Lower leg skin (tissue), 4 donors: ENCODE measurements at places on chromosomes 13 and 19. TPM values are rescaled to one million over a fixed set of nuclear protein-coding genes. Genes with fewer than 3 reads are reported as not detected.

GRCh38 chr13:98141091-98141490 is 1.8 kb upstream of the FARP1 start:
- no peak for DNase-seq

- DNase-seq = no peak
Observed at GRCh38 chr13:40662866-40663265, 3.6 kb downstream of the FOXO1 start.

- no peak for DNase-seq
Observed at GRCh38 chr13:74015137-74015536, 119.1 kb downstream of the KLF12 start.

GRCh38 chr19:15177269-15178116 is 23.3 kb downstream of the NOTCH3 start:
- peak; percentile 53 for DNase-seq

GRCh38 chr13:112770504-112770903 is 80.7 kb downstream of the ATP11A start:
- no peak for DNase-seq

The OBI1 gene
- 10.7 TPM for total RNA-seq

The SCAMP4 gene
- total RNA-seq = 119 TPM

The COX6B2 gene
- 0.42 TPM for total RNA-seq

- no peak for DNase-seq
Observed at GRCh38 chr19:33890569-33890968, 93.9 kb downstream of the KCTD15 start.

GRCh38 chr19:48718711-48719231 is 754 bp downstream of the MAMSTR start:
- DNase-seq = no peak

The VSTM2B gene
- total RNA-seq = not detected

DNA sequence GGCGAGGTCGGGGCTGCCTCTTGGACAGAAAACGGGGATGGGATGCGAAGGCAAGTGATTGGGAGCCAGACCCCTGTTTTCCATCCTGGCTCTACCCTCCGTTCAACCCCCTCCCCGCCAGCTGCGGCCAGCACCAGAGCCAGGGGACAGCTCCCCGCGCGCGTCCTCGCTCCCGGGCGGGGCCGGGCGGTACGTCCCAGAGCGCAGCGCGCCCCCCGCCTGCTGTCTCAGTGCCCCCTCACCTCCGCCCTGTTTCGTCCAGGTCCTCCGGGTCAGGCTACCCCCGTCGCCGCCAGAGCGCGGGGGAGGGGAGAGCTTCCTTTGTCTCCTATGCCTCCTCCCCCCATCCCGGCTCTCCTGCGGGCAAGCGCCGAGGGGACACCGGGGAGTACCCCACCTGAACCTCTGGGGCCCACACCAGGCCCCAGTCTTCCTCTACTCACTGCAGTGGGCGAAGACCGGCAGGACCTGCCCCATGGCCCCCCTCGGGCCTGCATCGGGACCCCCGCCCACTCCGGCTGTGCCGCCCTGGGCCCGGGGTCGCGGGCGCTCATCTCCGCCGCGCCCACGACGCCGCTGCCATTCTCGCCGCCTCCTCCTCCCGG is 396 bp downstream of the RTN2 start:
- peak; percentile 89 for DNase-seq

The CYP4F8 gene
- 16.4 TPM for total RNA-seq

The LGALS14 gene
- not detected for total RNA-seq

The HCST gene
- total RNA-seq = 8.4 TPM

DNA sequence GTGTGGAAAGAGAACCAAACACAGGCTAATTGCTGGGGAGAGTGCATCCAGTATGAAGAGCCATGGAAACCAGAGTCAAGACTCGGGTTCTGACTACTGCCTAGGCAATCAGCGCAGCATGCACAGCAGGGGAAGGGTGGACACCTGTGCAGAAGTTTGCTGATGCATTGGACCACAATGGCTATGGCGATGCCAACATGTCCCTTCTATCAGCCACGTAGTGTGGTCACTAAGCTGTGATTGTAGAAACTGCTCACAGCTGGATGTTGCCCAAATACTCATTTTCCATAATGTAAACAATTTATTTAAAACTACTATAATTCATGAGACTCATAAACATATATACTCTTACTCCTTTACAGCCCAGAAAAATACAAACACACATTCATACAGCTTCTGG is 1718.2 kb downstream of the EFNB2 start:
- no peak for DNase-seq

- DNase-seq = no peak
Observed at GRCh38 chr19:35693422-35693821, 10.9 kb upstream of the ZBTB32 start.

DNA sequence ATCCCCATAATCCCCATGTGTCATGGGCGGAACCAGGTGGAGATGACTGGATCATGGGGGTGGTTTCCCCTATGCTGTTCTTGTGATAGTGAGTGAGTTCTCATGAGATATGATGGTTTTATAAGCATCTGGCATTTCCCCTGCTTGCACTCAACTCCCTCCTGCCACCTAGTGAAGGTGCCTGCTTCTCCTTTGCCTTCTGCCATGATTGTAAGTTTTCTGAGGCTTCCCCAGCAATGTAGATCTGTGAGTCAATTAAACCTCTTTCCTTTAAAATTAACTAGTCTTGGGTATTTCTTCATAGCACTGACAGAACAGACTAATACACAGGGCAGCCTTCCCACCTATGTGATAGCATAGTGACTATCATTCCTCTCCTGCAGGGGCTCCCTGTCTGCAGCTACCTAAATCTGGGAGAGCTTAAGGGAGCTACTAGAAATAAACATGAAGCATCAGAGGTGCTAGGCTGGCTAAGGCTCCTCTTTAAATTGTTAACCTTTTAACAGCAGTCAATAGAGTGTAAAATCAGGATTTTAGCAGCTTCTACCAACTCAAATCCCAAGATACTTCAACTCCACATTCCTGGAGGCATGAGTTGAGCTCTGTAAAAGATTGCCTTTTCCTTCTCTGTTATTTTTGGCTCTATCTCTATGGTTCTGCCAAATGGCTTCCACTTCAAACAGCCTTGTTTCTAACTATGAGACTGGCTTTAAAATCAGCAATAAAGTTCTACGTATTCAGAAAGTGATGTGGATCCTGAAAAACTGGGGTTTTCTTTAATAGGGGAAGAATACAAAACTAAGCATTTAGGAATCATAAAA is 112.3 kb downstream of the VWA8 start:
- DNase-seq = no peak

GRCh38 chr13:97986835-97987234 is 33.4 kb downstream of the IPO5 start:
- no peak for DNase-seq

The PRMT1 gene
- 117 TPM for total RNA-seq

DNA sequence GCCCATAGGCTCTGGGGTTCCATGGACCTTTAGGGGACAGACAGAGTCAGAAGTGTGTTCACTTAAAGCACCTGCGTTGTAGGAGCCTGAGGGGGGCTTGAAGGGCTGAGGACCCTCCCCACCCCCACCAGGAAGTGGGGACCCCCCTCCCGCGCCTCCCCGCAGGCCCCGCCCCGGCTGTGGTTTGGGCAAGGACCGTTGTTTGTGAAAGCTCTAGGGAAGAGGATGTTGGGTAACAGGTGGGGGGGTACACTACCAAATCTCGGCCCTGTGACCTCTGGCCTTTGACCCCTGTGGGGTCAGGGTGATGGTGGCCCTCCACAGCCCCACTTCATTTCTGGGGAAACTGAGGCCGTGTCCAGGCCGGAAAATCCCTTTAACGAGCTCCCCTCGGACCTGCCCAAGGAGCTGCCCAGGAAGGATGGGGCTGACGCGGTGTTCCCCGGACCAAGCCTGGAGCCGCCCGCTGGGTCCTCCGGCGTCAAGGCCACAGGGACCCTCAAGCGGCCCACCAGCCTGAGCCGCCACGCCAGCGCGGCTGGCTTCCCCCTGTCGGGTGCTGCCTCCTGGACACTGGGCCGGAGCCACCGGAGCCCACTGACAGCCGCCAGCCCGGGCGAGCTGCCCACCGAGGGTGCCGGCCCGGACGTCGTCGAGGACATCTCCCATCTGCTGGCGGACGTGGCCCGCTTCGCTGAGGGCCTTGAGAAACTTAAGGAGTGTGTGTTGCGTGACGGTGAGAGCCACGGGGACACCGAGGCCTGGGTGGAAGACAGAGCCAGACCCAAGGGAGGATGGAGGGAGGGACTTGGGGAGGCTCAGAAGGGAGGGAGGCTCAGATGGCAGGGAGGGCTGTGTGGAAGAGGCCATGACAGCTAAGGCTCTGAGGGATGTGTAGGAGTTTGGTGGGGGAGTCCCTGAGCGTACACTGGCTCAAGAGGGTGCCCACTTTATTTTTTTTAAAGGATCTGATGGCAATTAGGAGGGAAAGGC is 1.3 kb downstream of the ARHGAP45 start:
- no peak for DNase-seq

GRCh38 chr19:16089010-16089846 is 12.9 kb downstream of the TPM4 start:
- DNase-seq = no peak

DNA sequence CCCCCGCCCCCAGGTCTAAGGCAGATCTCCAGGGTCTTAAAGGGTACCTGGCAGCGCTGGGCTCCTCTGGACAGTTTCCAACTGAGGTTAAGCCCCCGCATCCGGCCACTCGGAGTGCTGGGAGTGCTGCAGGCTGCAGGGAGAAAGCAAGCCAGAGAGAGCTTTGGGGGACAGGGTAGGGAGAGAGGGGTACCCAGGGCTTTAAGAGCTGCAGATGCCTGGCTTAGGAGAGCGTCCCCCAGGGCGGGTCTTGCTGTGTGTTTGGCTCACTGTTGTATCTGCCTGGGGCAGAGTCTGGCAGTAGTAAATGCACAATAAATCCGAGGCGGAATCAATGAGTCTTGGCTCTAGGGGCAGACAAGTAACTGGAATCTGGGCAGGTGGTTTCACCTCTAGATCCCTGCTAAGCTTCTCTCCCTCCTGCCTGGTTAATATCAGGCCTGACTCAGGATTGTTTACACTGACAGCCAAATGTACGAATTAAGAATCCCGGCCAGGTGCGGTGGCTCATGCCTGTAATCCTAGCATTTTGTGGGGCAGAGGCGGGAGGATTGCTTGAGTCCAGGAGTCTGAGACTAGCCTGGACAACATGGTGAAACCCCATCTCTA is 798 bp upstream of the COX6B2 start:
- DNase-seq = no peak
